ENCODE measurements at places on chromosomes 3 and 15.

GRCh38 chr3:13529196-13530112 lies 19.5 kb upstream of the FBLN2 start:
- DNase-seq = no peak

DNA sequence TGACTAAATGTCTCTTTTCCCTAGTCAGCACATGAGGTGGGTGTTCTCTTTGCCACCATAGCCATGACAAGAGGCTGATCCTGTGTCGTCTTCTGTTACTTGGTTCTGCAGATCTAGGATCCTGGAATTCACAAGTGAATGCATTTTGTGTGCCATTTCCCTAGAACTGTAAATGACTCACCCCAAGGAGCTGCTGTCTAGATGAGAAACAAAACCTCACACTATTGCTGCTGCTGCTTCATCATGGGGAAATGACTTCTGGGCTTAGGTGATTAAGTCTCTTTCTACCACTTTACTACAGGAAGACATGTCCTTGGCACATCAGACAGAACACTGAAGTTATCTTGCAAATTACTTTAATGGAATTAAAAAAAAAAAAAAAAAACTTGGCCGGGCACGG lies 54.9 kb downstream of the SLCO3A1 start:
- no peak for DNase-seq

DNA sequence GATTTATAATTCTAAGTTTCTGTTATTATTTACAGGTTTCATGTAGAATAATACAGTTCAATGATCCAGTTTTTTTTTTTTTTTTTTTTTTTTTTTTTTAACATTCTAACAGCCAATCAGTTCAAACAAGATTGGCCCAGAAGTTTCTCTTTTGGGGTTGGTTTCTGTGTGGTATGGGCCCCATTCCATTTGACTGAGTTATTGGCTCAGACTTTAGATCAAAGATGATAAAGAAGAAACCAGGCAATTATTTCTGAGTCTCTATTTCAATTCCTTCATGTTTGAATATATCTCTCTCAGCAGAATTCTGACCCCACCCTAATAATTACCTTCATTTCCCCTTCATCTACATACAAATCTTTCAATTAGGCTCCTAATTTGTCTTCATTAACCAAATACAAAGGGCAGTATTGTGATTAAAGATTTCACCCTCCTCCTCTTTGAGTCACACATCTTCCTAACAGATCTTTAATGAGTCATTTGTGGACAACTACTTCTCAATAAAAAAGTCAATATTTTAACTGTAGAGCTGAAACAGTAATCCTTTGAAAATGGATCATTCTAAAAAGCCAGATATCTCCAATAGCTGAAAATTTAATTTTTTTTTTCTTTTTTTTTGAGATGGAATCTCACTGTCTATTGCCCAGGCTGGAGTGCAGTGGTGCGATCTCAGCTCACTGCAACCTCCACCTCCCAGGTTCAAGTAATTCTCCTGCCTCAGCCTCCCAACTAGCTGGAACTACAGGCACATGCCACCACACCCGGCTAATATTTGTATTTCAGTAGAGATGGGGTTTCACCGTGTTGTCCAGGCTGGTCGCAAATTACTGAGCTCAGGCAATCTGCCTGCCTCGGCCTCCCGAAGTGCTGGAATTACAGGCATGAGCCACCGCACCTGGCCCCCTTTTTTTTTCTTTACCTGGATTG lies 878.8 kb downstream of the NAALADL2 start:
- no peak for DNase-seq

GRCh38 chr15:47422881-47423665 lies 294.2 kb upstream of the SEMA6D start:
- DNase-seq = no peak

DNA sequence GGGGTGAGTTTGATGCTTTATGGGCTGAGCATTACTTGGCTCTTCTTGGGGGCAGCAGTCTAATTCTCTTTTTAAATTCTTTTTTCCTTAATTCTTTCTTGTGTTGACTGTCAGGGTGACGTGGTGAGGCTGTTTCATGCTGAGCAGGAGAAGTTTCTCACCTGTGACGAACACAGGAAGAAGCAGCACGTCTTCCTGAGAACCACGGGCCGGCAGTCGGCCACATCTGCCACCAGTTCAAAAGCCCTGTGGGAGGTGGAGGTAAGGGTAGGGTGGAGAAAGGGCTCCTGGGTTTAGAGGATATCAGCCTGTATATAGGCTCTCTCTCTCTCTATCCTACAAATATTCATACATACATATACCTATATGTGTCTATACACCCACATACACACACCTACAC lies 152.3 kb downstream of the ITPR1 start:
- DNase-seq = no peak

GRCh38 chr3:156150434-156151066 lies 30.2 kb downstream of the KCNAB1 start:
- DNase-seq = peak; percentile 17

- DNase-seq = peak; percentile 41
These were observed 656 bp downstream of the SLMAP start for GRCh38 chr3:57756528-57757401.

DNA sequence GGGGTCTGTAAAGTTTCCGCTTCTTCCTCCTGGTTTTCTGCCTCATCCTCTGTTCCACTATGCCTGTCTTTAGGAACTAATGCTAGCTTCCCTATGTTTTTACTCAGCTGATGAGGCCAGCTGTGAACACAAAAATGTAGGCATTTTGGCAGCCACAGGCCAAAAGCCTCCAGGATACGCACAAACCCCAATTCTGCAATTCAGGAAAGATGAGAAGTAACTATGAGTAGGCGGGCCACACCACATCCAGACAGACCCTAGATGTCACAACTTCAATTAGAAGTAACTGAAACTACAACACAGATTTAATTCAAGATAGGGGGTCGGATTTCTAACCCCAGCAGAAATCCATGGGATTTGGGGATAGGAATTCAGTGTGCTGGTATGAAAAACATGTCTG lies 11.9 kb downstream of the CA12 start:
- DNase-seq = no peak

DNA sequence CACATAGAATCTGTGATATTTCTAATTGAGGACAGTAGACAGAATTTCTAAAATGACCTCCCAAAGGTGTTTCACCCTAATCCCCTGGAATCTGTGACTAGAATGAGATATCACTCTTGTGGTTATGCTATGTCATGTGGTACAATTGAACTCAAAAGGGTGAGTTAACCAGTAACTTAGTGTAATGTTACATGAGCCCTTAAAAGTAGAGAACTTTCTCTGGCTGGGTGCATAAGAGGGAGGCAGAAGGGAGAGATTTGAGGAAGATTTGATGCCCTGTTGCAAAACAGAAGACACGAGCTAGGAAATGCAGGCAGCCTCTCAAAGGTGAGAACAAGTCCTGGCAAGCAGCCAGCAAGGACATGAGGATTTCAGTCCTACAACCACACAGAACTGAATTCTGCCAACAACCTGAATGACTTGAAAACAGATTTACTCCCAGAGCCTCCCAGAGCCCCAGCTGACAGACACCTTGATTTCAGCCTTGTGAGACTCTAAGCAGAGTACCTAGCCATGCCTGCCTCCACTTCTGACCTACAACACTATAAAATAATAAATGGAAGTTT lies 160.3 kb downstream of the MTHFS start:
- no peak for DNase-seq

DNA sequence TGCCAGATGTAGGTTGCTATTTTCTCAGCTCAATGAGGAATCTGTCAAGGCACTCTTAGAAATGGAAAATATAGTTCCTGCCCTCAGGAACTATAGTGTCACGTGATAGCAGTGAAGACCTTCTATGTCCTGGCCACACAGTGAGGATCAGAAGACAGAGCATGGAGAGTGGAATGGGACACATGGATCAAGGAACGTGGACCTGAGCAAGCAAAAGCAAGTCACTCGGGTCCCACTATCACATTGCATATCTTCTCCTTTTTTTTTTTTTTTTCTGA lies 21.2 kb downstream of the SMAD3 start:
- DNase-seq = no peak

- no peak for DNase-seq
These were observed 477.4 kb downstream of the AGBL1 start for GRCh38 chr15:86557018-86557550.

DNA sequence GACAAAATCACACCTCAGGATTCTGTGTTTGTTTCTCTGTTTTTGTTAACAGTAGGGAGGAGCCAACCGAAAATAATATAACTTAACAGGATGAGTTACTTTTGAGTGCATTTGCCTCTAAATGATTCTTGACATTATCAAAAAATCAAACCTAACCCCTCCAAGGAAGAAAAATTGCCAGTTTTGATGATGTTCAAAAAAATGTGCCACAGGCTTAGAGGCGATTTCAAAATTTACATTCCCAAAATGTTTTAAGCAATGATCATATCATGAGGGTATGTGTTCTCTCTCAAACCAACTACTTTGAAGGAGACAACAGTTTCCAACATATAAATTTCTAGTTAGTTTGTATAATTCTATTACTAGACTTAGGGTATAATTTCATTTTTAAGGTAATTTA lies 6.7 kb downstream of the VGLL3 start:
- DNase-seq = no peak

- no peak for DNase-seq
These were observed 225.6 kb upstream of the CRBN start for GRCh38 chr3:3405131-3405530.

- DNase-seq = no peak
These were observed 307.6 kb downstream of the ZBTB20 start for GRCh38 chr3:114839476-114839875.

DNA sequence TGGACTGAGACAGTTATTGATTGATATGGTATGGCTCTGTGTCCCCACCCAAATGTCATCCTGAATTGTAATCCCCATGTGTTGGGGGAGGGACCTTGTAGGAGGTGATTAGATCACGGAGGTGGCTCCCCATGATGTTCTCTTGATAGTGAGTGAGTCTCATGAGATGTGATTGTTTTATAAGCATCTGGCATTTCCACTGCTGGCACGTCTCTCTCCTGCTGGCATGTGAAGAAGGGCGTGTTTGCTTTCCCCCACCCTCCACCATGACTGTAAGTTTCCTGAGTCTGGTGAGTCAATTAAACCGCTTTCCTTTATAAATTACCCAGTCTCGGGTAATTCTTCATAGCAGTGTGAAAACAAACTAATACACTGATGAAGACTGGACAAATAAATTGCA lies 105.6 kb upstream of the MELTF start:
- DNase-seq = no peak

GRCh38 chr15:88391006-88391405 lies 76.2 kb downstream of the MRPL46 start:
- DNase-seq = no peak

GRCh38 chr15:31020542-31020941 lies 29.1 kb upstream of the MTMR10 start:
- DNase-seq = no peak

GRCh38 chr3:130779486-130779885 lies 32.9 kb upstream of the PIK3R4 start:
- no peak for DNase-seq

GRCh38 chr15:49675041-49675440 lies 54.2 kb downstream of the DTWD1 start:
- no peak for DNase-seq

DNA sequence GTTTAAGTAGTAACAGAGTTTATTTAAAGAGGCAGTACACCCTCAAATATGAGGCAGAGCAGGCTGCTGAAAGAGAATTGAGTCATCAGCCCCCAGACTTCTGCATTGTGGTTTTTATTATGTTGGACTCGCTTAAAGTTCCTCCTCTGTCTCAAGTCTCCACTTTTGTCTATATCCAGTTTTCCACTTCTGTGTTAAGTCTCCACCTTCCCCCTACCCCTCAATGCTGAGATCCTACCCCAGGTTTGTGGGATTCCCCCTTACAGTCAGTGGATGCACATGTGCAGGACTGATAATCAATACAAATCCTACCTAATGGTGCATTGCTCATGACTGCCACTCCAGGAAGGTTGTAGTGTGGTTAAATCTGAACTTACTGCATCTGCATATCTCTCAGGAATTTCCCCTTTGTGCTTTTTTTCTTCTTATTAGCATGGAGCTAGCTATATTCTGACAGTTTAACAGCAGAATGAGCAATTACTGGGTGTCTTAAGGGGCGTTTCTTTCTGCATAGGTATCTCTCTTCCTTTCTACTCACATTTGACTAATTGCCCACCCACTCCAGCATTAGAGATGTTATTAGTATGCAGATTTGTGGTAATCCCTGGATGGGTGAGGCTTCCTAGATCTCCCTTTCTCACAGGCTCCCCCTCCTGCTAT lies 11.9 kb upstream of the CD200R1L start:
- DNase-seq = no peak

DNA sequence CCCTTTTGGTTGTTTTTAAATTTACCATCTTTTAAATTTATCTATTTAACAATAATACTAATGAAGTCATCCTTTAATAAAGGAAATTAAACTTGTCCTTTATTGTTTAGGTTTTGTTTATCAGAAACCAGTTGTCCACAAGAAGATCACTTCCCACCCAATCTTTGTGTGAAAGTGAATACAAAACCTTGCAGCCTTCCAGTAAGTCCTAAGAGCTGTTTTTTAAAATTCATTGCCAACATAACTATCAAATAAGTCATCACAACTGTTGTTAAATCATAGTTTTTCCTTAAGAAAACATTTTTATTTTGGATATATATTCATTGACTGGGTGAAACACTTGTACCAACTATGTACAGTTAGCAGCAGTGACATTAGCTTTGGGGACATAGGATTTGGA lies 59.4 kb downstream of the CALML4 start:
- DNase-seq = no peak

DNA sequence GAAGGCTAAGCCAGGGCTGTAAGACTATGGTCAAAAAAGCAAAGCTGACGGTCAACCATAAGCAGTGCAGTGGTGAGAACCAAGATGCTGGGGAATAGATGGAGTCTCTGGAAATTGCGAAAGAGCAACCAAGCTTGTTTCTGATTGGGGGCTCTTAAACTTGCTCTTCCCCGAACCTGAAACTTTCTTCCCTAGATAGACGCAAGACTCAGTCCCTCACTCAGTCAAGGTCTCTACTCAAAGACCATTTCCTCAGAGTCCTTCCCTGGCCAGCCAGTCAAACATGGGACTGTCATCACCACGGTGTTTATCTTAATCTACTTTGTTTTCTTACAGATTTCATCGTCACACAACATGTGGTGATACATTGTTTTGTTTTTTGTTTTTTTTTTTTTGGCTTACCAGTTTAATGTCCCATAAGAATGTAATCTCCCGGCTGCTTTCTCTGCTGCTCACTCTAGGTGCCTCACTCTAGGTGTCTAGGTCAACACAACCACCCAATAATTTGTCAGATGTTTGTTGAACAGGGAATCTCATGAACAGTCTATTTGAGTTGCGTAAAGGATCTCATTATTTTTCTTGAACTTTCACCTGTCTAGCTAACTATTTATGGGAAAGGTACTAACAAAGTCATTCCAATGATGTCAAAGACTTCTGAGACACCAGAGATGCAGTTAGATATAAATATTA lies 495.4 kb downstream of the FOXP1 start:
- no peak for DNase-seq

Measured in T-helper 1 cell (primary cell).